BJ (cell line): ENCODE measurements at places on chromosomes 1 and 21.

DNA sequence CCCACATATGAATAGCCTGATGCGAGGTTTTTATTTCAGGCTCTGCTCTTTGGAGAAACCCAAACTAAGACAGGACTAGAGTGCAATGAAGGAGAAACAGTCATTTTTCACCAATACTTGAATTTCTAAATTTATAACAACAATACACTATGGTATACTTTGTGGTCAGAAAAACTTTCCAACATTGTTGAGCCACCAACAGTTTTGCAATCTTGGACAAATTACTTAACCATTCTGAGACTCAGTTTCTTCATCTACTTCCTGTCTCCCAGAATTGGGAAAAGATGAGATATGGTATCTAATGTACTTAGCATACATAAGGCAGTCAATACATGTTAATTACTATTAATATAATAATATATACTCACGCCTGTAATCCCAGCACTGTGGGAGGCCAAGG is 519.8 kb upstream of the PLXNA2 start:
- no peak for DNase-seq

GRCh38 chr21:42764883-42765282 is 111.5 kb downstream of the PDE9A start:
- no peak for DNase-seq

DNA sequence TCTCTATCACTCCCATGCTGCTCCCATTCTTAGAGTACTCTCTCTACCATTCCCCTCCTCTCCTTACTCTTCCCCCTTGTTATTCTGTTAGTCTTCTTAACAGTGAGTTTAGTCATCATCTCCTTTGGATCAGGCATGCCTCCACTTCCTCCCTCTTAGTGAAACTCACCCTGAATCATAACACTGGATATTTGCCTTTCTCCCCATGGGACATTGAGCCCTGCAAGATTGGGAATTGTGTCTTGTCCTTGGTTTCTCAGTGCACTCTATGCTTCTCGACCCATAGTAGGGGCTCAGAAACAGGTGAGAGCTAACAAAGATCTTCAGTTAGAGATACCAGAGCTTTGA is 68.3 kb upstream of the GCLM start:
- no peak for DNase-seq

- DNase-seq: peak; percentile 49
Measured at GRCh38 chr1:21869620-21870121, 57.6 kb downstream of the LDLRAD2 start.

DNA sequence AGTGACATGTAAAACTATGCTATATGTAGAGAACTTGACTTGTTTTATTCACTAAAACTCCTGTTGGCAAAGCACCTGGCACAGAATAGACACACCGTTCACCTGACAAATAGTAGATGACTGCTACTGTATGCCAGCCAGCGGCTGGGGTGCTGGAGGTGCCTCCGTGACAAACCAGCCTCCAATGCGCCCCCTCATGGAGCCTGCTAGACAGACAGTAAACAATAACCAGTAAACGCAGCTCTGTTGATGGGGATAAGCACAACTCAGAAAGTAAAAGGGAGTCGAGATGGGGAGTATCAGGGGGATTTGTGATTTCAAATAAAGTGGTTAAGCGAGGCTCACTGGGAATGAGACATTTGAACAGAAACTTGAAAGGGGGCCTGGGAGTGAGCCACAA is 107.2 kb downstream of the PRDM2 start:
- no peak for DNase-seq
